ENCODE measurements at places on chromosomes 4 and X.

- DNase-seq, result no peak
These were observed 1881.7 kb downstream of the PCDH7 start for GRCh38 chr4:32601848-32602247.

DNA sequence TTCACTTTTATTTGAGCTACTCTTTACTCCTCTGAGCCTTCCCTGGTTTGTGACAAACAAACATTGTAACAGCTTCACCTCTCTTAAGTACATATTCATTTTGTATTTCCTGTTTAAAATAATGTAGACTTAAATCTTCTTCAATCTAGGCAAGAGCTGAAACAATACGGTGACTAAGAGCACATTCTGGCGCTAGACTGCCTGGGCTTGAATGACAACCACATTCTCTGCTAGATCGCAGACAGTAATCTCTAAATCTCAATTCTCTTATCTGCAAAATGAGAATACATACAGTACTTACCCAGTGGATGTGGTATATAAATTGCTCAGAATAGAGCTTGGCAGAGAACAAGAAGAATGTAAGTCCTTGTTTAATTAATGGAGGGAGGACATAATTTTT is 144.8 kb downstream of the ARAP2 start:
- DNase-seq, result no peak

DNA sequence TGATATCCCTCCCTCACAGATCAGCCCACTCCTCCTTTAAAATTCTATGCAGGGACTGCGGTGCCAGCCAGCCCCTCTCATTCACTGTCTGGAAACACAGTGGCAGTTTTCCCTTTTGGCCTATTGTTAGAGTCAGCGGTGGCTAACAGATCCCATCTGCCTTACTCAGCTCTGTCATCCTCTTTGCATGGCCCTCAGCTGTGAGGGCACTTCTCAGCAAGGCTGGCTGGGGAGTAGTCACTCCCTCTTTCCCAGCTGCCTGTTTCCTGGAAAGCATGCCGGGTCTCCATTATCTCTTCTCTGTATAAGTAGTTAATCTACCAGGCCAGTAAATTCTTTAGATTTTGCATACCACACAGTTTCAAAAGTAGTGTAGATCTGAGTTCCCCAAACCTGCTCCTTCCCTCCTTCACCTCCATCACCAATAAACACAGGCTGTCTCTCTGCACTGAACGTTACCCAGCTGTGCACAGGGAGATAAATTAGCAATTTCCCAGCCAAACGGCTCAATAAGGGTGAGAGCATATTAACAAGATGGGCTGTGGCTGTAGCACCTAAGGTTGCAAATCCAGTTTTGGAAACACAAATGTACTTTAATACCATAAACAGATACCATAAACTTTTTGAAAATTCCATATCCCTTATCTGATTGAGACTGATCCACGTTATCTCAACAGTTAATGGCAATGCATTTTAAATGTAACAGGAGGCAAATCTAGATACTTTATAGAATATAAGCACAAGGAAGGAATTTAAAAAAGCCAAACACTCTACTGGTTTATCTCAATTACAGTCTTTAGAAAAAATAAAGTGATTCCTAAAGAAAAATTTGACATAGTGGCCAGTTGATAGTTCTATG is 229.3 kb downstream of the ANKRD50 start:
- DNase-seq, result no peak

DNA sequence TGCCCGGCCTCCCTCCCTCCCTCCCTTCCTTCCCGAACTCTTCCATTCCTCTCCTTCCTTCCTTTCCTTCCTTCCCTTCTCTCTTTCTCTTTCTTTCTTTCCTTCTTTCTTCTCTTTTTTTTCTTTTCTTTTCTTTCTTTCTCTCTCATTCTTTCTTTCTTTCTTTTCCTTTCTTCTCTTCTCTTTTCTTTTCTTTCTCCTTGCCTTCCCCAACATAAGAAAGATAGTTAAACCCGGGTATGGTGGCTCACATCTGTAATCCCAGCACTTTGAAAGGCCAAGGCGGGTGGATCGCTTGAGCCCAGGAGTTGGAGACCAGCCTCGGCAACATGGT is 25.4 kb downstream of the NSD2 start:
- no peak for DNase-seq

GRCh38 chr4:31851946-31852345 is 1131.8 kb downstream of the PCDH7 start:
- DNase-seq, result no peak

DNA sequence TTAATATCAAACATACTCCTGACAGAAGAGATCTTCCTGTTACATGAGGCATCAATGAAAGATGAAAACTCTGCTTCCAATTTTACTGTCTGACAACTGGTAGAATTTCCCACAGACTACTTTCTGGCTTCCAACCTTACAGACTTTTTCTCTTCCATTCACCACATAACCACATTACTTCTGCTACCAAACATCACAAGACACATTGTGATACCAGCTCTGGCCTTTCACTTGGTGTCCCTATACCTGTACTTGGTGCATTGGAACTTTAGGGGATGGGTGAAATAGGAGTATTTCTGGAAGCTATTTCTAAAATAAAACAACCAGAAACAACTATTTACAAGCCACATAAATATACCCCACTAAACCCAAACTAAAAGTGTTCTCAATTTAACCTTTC is 20.5 kb downstream of the AMTN start:
- DNase-seq, result no peak

- DNase-seq, result no peak
These were observed 8.8 kb upstream of the TMSB4X start for GRCh38 chrX:12966151-12966550.

- no peak for DNase-seq
These were observed 6.2 kb upstream of the OSTC start for GRCh38 chr4:108644237-108644636.

DNA sequence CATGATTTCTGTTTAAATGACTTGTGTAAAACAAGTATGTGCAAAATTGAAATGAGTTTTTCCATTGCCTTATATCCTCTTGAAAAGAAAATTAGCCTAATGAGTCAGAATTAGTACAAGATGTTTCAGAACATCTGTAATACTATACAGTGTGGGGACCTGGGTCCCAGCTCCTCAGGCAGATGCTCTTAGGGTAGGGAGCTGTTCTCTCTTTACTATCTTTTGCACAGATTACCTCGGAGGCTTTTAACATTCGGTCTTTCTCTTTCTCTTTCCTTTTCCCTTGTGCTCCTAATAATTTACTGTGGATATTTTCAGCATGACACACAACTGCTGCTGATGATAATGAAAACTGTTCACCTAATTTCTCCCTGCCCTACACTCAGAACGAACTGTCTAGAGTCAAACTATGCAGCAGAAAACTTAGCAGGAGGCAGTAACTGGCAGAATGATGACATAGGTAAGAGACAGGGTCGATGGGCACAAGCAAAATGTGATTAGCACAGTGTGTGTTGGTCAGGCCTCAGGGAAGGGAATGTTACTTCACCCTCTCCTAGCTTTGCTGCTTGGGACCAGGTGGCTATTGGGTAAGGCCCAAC is 455.3 kb downstream of the PDHA2 start:
- no peak for DNase-seq

DNA sequence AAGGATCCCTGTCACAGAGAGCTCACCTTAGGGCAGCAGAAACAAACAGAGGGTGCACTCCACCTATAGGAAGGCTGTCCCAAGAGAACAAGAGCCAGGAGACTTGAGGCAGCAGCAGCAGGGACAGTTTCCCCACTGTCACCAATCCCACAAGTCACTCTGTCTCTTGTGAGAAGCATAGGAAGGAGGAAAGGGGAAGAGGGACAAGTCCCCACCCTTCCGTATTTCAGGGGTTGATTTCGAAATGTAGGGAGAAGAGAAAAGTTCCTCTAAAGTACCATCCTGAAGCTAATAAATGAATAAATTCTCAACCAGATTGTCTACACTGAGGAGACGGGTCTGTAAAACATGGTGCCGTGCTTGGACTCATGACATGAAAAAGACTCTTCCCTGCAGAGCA is 9.5 kb upstream of the TLR8 start:
- DNase-seq, result no peak

DNA sequence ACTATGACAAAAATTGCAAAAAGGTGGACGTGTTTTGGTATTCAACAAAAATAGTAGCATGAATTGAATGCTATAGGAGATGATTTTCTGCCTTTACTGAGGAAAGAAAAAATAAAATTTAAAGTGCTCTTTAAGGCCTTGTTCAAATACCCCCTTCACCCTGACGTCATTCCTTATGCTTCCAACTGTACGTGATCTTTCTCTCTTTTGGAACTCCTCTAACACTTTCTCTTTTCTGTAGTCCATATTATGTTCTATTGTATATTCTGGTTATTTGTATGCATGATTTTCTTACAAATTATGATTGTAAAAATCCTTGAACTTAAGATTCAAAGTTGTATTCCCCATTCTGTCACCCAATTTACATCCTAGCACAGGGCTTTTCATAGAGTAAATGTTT is 100.5 kb downstream of the POU4F2 start:
- no peak for DNase-seq

- peak; percentile 18 for DNase-seq
These were observed 67.5 kb upstream of the GPR34 start for GRCh38 chrX:41621222-41621723.

DNA sequence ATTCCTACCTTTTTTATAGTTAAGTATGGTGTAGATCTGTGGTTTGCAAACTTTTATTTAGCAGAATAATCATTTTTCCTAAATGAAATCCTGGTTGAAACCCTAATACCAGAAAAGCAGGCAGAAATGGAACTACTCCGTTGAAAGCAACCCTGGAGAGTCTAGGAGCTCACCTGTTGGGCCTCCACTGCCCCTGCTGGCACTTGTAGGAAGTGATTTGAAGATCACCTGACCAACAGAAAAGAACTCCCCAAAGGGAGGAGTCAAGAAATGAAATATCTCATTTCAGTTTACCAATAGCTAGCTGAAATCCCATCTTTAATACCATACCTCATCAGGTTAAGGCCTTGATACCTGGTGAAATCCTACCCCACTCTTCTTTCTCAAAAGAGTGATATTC is 277.1 kb downstream of the KLHL13 start:
- DNase-seq, result no peak

DNA sequence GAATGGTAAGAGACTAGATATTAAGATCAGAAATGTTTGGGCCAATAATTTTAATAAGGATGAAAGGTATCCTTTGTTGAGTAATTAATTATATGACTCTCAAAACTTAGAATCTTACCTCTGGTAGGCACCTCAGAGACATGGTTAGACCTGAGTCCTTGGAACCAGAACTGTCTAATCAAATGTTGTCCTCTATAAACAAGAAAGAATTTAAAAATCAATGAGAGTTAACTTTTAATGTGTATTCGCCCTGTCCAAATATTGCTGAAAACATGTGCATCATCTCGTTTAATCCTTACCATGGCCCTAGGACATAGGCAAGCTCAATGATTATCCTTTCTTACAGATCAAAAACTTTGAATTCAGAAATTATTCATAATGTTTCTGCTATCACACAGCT is 24.0 kb upstream of the NUDT11 start:
- DNase-seq, result no peak

- peak; percentile 34 for DNase-seq
These were observed 146.8 kb downstream of the PPP3CA start for GRCh38 chr4:101200561-101200960.

- no peak for DNase-seq
These were observed 32.9 kb upstream of the PTPN13 start for GRCh38 chr4:86561256-86561655.

DNA sequence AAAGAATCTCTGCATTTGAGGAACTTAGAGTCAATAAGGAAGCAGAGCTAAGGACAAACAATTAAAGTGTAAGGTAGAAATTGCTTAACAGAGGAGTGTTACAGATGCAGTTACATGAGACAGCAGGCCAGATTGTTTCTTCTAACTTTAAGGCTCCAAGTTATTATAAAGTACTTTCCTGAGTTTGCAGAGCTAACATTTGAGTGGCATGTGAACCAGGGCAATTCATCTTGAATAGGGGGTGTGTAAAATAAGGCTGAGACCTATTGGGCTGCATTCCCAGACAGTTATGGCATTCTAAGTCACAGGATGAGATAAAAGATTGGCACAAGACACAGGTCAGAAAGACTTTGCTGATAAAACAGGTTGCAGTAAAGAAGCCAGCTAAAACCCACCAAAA is 7.6 kb upstream of the LNX1 start:
- no peak for DNase-seq

GRCh38 chr4:136277741-136278140 is 1254.6 kb downstream of the PCDH18 start:
- no peak for DNase-seq

DNA sequence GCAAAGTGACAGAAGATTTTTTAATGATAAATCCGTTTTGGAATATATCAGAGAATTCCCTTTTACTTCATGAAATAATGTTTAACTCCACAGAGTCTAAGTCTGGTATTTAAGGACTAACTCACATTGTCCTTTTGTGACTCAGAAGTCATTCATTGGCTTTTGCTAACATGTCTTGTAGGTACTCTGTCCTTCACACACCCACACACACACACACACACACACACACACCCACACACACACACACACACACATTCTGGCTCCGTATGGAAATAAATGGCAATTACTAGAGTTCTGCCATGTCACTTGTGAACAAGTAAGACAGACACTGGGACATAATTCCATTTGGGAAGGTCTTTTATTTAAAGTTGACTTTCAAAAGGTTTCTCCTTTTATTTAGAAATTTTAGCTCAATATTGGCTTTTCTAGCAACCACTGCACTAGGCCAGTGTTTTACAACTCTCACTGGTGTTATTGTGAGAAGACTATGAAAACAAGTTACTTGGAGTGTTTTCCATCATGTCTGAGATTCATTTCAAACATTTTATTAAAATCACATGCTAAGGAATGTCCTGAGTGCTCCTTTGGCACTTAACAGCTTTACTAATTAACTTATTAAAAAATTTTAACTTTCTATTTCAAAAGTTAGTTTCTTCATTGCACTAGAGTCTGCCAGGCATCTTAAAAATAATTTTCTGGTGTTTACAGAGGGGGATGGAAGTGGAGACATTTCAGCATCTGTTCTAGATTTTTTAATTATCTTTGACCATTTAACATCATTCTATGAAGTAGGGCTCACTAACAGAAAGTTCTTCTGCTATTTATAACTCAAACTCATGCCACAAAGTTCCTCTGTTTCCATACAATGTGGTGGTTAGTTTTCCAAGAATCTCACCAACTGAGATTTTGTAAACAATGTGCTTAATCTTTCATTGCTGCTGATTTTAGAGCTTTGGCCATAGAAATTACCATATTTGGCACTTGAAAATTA is 240.3 kb upstream of the GPC4 start:
- no peak for DNase-seq

DNA sequence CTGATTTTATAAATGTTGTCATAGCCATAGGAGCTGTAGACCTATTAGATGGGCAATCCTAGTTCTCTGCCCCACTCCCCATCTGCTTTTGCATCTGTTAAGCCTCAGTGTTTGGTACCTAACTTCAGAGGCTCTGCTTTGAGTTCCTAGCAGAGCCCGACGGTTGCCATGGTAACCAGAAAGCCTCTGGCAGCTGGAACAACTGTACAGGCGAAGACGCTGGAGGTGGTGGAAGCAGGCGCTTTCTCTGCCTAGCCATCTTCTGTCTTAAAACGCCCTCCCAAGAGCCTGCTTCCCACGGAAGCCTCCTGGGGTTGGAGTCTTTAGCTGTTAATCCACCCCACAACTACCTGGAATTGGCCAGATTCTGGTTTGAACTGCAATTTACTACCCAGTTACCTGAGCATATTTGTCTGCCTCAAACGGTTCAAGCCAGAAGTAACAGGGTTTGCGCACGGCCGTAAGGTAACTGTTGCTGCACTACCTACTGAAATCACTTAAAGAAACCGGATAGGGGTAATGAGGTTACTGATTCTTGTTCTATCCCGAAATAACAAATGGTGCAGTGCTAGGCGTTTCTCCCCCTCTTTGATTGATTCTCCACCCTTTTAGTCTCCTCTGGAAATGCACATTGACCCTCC is 1.0 kb upstream of the GABRG1 start:
- DNase-seq, result no peak
